ENCODE measurements at places on chromosomes 3 and 15. TPM values are rescaled to one million over a fixed set of nuclear protein-coding genes. Genes with fewer than 3 reads are reported as not detected.

- peak; percentile 81 for DNase-seq
Measured at GRCh38 chr3:184248454-184249411, at the start of gene ALG3. ALG3 (minus strand) TSS chr3:184248962; CDS start chr3:184248940, 22 bp downstream.

GRCh38 chr3:110405830-110406585 is 665.6 kb upstream of the NECTIN3 start:
- DNase-seq = no peak

Gene SLC9C1
- not detected for total RNA-seq

DNA sequence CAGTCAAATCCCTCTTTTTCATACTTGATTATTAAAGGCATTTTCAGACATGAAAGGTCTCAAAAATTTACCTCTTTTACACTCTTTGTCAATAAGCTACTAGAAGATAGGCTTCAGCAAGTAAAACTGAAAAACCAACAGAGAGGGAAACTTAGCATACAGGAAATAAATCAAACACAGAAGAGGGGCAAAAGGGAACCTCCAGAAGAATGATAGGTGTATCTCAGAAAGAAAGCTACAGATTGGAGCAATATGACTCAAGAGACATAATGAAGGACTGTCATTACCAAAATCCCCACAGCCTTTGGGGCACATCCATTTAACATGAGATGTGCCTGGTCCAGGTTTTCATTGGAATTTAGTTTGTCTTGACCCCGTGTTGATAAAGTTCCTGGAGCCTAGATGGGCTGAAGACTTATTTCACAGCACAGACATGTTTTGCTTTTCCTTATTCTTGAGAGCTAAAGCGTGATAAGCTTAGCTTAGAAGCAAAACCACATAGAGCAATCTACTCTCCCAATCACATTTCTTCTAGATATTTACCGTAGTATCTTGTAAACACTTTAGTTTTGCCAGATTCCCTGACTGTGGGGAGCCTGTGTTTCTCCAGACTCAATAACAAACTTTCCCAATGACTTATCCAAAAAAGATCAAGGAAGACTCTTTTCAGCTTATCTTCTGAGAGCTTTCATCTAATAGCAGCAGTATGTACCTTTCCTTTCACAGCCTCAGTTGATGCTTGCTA is 11.7 kb downstream of the LRRFIP2 start:
- peak; percentile 24 for DNase-seq

Gene DPH6
- total RNA-seq = 36.9 TPM

Gene GABRR3
- not detected for total RNA-seq

- DNase-seq = no peak
Measured at GRCh38 chr3:38122712-38123290, 14.1 kb downstream of the ACAA1 start.

Gene MYO1E
- total RNA-seq = 18.4 TPM

Gene ACAN
- total RNA-seq = not detected

DNA sequence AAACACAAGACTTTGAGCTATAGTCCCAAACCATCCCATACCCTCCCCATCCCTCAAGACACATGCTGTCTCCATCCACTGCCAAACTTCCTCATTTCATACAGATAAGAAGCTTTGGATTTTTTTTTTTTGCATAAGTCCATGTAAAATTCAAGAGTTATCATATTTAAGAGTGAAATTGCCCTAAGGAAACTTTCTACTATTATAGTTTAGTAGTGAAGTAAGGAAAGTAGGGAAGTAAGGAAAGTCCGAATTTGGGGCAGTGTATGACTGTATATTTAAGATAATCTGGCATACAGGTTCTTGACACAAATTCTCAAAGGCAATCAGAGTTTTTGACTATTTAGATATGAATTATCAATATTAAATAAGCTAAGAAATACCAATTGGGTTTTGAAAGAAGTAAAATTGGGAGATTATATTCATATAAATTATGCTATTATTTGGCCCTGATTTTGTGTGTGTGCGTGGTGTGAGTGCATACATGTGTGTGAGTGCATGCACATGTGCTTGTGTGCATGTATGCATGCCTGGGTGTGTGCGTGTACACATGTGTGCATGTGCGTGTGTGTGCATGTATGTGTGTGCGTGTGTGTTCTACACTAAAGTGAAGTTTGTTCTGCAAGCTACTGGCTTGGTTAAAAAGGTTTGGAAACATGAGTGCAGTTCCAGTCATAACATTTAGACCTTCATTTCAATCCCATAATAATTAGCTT is 83.6 kb upstream of the MBNL1 start:
- no peak for DNase-seq

GRCh38 chr3:53938645-53939044 is 47.0 kb upstream of the SELENOK start:
- peak; percentile 23 for DNase-seq

GRCh38 chr3:126417981-126418530 is 23.3 kb downstream of the CFAP100 start:
- DNase-seq = no peak

DNA sequence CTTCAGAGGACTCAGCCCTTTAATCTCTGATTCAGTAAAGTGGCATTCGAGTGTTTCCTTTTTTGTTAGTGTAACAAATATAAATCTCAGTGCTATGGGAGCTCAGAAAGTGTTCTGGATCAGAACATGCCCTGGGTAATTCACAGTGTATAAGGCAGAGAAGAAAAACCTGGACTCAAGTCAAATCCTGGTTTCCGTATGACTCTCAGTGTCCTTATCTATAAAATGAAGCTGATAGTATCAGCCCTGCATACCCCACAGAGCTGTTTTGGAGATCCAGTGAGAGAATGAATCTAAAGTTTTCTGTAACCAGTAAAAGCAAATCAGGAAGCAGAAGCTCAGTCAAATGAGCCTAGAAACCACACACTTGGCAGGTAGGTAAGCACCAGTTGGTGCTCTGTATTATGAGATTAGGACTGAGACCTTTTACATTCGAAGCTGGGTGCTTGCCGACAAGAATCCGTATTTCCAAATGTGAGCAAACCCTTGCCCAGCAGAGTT is 67.2 kb downstream of the IL1RAP start:
- DNase-seq = no peak

Gene VILL
- total RNA-seq = not detected

GRCh38 chr3:9185046-9185445 is 64.4 kb downstream of the SRGAP3 start:
- no peak for DNase-seq

- peak; percentile 23 for DNase-seq
Measured at GRCh38 chr3:101119535-101119934, 126.3 kb upstream of the ABI3BP start.

GRCh38 chr15:68145706-68146105 is 59.4 kb downstream of the CALML4 start:
- no peak for DNase-seq

Gene MOBP
- not detected for total RNA-seq

GRCh38 chr3:183202004-183202722 is 39.6 kb upstream of the LAMP3 start:
- no peak for DNase-seq

Gene BSN
- total RNA-seq = 0.04 TPM

DNA sequence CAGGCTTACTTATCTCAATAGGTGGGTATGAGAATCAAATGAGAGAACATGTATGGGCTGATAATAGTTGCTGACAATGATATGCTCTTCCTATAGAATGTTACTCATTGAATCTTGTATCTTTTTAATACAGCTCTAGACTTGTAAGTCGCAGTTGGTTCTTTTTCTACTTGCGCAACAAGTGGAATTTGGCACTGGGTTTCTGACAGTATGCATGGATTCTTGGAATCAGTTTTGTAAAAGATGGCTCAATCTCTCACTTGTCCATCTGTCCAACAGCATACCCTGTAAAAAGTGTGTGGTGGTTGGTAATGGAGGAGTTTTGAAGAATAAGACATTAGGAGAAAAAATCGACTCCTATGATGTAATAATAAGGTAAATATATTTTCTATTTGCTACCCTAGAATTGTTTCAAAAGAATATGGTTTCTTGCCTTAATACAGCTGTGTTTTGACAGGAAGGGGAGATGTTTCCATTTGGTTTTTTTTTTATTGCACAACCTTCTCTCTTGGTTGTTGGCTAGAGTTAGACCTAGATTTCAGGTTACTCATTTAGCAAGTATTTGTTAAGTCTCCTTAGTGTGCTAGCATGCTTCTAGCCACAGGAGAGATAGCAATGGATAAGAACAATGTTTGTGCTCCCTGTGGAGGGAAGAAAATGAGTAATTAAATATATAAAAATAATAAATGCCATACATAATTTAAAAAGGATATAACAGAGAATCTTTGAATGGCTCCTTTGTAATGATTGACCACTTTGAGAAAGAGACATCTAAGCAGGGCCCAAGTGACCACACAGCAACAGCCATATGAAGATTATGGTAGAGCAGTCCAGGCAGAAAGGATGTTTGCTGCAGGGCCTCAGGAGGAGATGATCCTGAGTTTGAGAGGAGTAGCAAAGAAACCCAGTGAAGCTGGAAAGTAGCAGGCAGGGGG is 21.8 kb downstream of the ST3GAL6 start:
- peak; percentile 8 for DNase-seq

Gene RBPMS2
- 0.48 TPM for total RNA-seq

Gene CCR5
- not detected for total RNA-seq

DNA sequence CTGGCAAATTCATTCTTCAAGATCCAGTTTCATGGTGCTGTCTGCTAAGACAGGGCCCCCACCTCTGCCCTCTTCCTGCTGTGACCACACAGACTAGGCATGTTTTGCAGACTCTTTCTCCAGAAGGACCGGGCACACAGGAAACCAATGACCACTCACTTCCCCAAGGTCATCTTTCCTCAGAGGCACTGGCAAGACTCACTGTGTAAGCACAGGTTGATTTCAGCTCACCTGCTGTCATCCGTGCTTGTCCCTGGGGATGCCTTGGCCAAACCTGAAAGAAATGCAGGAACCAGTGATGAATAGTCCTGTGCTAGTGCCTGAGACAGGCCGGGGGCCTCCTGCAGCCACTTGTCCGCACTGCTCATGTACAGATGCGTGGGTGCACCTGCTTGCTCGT is 33.5 kb downstream of the ALS2CL start:
- DNase-seq = no peak

Gene MCTP2
- 27.0 TPM for total RNA-seq

- no peak for DNase-seq
Measured at GRCh38 chr15:62941699-62942098, 100.8 kb upstream of the TPM1 start.

GRCh38 chr3:76653640-76654251 is 386.2 kb upstream of the ROBO2 start:
- DNase-seq = no peak

GRCh38 chr3:108159105-108159504 is 63.1 kb downstream of the IFT57 start:
- DNase-seq = no peak
